IPS-NIHi11 (cell line): ENCODE measurements at places on chromosomes 7 and 10.

GRCh38 chr7:101882595-101883564, 65.5 kb downstream of the CUX1 start:
- peak; percentile 63 for DNase-seq

GRCh38 chr7:113071465-113071864, 15.2 kb downstream of the GPR85 start:
- DNase-seq, result no peak

DNA sequence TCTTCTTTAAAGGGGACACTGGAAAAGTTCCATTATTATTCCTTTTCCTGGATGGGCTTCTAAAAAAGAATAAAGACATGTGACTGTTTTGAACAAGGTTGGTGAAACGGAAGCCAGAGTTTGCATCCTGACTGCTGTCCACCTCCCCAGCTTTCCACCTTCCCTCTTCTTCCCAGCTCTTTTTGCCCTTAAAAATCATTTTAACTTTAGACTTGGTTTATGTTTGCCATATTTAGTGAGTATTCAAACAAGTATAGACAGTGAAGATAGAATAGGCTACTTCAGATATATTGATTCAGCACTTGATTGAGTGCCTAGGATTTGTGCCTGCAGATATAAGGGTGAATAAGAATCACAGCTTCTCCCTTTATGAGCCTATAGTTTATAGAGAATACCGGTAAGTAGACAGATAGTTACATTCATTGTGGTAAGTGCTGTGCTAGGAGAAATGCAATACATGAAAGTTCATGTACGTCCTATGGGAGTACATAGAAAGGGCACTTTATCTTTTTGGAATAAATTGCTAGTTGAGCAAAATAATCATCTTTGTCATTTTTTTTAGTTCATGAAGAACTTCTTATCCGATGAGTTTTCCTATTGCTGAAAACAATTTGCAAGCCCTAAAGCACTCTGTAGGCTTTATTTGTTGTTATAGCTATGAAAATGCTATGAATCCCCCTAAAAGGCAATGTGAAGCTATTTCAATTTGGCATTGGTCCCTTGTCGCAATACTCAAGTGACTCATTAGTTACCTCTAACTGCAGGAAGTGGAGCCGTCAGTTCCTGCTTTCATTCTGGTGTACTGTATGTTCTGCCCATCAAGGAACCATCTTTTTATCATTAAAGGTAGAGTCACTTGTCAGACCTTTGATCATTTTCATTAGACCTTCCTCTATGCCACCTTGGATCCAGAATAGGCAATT, 57.2 kb upstream of the STRIP2 start:
- no peak for DNase-seq

- no peak for DNase-seq
Observed at GRCh38 chr7:46191776-46192175, 270.7 kb upstream of the IGFBP3 start.

GRCh38 chr7:74029991-74030415, 2.0 kb downstream of the ELN start:
- no peak for DNase-seq

- DNase-seq, result peak; percentile 28
Observed at GRCh38 chr10:96585736-96586418, 935 bp downstream of the TM9SF3 start.
